ENCODE measurements at places on chromosomes 1 and 21.

GRCh38 chr1:43205671-43206070 lies 33.5 kb downstream of the CFAP57 start:
- no peak for DNase-seq

DNA sequence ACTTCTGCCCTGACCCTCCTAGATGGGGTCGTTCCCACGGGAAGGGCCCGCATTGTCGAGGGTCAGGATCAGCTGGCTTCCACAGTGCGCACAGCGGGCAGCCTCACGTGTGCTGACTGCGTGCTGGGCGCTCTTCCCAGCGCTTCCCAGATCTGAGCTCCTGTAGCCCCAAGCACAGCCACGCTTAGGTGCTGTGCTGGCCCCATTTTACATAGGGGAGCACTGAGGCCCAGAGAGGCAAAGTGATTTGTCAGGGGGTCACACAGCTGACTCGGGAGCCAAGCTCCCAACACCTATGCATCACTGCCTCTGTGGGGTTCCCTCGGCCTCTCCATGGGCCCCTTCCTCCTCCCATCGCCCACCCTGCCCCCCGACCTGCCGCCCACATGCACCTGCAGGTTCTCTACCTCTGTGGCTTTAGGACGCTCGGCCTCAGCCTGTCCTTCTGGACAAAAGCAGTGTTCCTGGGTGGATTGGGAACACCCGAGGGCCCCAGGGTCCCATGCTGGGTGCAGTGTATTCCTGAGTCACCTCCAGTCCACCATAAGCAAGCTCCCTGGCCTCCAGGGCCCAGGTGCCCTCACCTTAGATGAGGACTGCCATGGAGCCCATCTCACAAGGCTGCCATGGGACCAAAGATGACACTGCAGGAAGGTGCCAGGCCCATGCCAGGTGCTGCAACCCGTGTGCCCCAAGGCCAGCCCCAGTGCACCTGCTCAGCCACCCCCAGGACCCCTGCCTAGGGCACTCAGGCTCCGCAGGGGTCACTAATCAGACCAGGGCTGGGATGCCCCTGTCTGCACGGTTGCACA lies 23.3 kb downstream of the TFF3 start:
- DNase-seq: no peak

DNA sequence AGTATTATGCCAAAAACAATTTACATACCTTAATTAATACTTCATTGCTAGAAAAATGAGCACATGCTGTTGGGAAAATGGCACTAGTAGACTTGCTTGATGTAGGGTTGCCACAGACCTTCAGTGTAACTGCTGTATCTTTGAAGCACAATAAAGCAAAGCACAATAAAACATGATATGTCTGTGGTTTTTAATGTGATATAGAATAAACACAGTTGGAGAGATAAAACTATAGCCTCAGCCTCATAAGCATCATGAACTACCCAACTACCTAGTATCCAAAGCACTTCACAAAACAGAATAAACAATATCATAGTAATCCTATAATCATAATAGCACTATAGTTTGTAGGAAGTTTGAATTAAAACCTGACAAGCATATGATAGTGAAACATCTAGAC lies 143.5 kb downstream of the SYT14 start:
- no peak for DNase-seq

- DNase-seq: no peak
These were observed 25.1 kb downstream of the TMEM201 start for GRCh38 chr1:9613625-9614299.

- DNase-seq: no peak
These were observed 131.5 kb downstream of the RNF220 start for GRCh38 chr1:44536357-44537209.

DNA sequence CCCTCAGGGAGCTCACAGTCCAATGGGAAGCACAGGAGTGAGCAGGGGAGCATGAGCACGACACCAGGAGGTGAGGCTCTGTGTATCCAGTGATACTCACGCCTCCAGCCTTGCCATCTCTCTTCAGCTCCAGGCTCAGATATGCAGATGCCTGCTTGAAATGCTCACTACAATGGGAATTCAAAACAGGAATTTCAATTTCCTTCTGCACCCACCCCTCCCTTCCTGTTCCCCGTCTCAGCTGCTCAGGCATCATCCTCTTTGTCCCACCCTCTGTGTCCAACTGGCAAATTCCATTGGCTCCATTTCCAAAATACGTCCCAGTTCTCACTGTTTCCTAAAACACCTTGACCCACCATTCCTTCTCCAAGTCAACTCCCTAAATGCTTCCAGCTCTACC lies 58.9 kb downstream of the FBXO2 start:
- DNase-seq: no peak

DNA sequence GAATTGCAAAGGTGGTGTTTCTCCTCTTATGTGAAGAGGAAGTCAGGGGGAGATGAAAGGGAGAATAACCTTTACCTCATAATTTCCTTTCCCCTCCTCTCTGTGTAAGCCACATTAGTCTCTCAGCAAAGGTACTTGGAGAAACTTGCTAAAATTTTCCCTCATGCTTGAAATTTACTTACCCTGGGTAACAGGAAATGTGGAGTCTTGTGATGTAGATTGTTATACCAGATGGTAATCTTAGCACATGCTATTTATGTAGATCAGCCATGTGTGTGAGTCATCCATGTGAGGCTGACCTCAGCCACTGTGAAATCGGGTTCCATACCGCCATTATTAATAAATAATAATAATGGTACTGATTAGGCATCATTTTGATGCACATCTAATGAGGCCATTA lies 128.4 kb downstream of the TGFB2 start:
- no peak for DNase-seq

GRCh38 chr1:167289966-167290365 lies 69.3 kb downstream of the POU2F1 start:
- DNase-seq: no peak

DNA sequence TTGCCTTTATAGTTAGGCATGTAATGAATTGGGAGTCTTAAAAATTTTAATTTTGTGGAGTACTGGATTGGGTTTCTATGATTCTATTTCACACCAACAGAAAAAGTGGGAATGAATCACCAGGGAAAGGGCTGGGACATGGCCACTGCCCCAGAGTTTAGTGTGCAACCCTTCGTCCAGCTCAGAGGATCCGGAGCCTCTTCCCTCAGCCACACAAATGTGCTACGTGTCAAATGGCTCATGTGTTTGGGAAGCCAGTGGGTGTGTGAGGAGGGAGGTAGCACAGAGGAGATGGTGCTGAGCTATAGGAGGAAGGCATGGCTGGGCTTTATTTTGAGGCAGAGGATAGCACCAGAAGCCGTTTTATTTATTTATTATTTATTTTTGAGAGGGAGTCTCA lies 247.3 kb downstream of the SIPA1L2 start:
- DNase-seq: no peak

DNA sequence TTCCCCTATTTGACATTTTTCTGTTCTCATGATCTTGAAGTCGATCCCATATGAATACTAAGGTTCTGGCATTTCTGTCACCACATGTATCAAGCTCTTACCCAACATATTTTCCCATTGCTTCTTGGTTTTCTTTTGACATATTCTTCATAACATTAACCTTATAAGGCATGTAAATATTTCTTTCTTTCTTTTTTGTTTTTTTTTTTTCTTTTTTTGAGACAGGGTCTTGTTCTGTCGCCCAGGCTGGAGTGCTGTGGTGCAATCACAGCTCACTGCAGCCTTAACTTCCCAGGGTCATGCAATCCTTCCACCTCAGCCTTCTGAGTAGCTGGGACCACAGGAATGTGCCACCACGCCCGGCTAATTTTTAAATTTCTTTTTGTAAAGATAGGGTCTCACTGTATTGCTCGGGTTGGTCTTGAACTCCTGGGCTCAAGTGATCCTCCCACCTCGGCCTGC lies 33.1 kb upstream of the ERRFI1 start:
- no peak for DNase-seq

- no peak for DNase-seq
These were observed 32.8 kb upstream of the SLC45A1 start for GRCh38 chr1:8285103-8285502.

DNA sequence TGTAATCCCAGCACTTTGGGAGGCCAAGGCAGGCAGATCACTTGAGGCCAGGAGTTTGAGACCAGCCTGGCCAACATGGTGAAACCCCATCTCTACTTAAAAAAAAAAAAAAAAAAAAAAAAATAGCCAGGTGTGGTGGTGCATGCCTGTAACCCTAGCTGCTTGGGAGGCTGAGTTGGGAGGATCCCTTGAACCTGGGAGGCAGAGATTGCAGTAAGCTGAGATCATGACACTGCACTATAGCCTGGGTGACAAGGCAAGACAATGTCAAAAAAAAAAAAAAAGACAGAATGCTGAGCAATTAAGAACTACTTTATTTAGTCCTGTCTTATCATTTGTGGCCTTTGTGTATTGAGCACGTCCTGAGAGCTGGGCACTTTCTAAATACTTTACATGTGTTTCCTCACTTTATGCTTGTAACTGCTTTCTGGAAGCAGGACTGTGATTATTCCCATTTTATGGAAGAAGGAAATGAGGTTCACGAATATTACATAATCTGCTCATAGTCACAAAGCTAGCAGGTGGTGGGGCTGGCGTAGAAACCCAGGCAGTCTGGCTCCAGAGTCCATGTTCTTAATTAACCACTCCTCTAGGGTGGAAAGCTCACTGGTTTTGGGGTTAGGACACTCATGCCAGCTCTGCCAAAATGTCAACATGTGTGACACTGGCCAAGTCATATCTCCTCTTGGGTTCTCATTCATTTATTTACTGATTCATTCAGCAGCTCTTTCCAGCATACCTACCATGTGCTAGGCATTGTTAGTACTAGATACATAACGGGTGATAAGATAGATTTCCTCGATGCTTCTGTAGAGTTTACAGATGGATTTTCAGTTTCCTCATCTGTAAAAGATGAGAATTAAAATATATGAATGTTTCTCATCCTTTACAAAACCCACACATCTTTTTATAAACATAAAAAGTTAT lies 57.7 kb downstream of the DDR2 start:
- no peak for DNase-seq

- no peak for DNase-seq
These were observed 176.7 kb downstream of the CRB1 start for GRCh38 chr1:197444755-197445154.

- DNase-seq: no peak
These were observed 272.5 kb downstream of the TM2D1 start for GRCh38 chr1:61452176-61453035.

GRCh38 chr1:223739366-223740037 lies 27.2 kb downstream of the CAPN2 start:
- DNase-seq: no peak

GRCh38 chr1:5907966-5908365 lies 84.3 kb downstream of the NPHP4 start:
- no peak for DNase-seq

Data from stimulated activated CD4-positive, alpha-beta T cell treated with anti-CD3 and anti-CD28 coated beads, Interleukin-15, amount 100 ng/mL, for 24 hours (primary cell).